ENCODE measurements at places on chromosomes 16 and 17.
A peak's percentile ranks its signal among the peaks of the same experiment; 100 is the strongest.

- DNase-seq = no peak
Measured at GRCh38 chr16:1002399-1003166, 21.0 kb downstream of the SOX8 start.

DNA sequence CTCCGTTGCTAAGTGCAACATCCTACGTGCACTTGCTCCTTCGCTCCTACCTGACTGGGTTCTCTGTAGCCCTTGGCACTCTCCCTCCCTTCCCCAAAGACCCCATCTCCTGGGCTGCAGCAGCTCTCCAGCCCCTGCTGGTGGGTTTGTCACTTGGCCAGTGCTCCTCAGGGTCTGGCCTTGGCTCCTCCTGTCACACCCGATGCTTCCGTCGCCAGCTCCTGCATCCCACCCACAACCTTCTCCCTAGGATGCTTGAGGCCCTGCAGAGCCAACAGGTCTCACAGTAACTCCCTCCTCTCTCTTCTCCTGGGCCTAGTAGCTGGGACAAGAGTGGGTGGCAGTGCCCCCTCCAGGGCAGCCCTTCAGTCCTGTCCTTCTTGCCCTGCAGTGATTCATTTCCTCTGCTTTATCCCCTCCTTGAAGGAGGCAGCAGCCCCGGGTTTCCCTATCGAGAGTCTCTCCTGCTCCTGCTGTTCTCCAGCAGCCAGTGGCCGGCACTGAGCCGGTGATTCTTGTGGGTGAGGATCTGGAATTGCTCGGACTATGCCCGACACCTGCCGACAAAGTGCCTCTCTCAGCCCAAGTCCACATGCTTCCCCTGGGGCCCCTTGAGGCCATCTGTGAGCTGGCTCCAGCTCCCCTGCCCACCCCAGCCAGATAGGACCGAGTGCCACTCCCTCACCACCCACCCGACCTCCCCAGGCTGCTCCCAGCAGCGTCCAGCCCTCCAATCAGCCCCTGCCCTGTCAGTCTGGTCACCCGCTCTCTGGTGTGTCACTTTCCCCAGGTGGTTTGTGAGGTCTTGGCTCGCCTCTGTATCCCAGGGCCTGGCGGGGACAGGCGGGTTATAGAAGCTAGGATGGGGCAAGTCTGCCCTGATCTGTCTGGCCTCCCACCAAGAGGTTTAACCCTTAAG is 3.8 kb downstream of the LITAFD start:
- no peak for DNase-seq

DNA sequence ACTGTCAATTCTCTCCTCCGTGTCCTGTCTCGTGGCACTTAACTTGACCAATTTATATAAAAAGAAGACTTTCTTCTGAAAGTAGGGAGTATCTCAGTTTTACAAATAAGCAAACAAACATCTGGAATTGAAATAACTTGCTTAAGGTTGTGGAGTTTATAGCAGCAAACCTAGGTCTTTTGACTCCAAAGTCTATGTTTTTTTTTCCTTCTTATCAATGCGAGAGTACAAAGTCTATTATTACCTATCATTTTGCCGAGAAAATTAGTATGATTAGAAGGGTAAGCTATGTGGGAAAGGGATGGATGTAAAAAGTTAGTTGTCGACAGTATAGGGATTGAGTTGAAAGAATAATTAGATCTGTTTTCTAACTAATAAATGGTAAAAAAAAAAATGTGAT is 50.4 kb downstream of the PPM1E start:
- DNase-seq = no peak

GRCh38 chr17:63697341-63698286 is 2.3 kb downstream of the LIMD2 start:
- peak; percentile 54 for DNase-seq

DNA sequence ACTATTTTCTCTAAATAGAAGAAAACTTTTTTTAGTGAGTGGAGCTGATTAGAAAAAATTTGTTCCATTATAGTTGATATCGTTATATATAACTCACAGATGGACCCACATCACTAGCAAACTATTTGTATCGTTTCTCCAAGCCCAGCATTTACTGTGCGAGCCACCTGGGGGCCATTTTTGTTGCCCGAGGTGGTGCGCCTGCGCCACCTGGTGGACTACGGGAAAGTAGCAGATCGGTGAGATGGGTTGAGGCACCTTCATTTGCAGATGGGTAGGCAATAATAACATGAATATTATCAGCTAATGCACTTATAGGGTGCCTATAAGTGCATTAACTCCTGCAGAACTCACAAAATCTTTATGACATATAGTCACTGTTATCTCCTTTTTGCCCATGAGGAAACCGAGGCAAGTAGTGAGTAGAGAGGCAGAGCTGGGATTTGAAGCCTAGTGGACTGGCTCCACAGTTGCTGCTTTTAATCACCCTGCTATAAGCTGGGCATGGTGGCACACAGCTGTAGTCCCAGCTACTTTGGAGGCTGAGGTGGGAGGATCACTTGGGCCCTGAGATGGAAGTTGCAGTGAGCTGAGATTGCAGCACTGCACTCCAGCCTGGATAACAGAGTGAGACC is 23.2 kb upstream of the NTN1 start:
- DNase-seq = peak; percentile 19

- DNase-seq = peak; percentile 92
Measured at GRCh38 chr17:29929533-29930408, at the start of gene SSH2. Gene SSH2 (minus strand): TSS chr17:29930228. CDS start chr17:29930000, 228 bp downstream.

DNA sequence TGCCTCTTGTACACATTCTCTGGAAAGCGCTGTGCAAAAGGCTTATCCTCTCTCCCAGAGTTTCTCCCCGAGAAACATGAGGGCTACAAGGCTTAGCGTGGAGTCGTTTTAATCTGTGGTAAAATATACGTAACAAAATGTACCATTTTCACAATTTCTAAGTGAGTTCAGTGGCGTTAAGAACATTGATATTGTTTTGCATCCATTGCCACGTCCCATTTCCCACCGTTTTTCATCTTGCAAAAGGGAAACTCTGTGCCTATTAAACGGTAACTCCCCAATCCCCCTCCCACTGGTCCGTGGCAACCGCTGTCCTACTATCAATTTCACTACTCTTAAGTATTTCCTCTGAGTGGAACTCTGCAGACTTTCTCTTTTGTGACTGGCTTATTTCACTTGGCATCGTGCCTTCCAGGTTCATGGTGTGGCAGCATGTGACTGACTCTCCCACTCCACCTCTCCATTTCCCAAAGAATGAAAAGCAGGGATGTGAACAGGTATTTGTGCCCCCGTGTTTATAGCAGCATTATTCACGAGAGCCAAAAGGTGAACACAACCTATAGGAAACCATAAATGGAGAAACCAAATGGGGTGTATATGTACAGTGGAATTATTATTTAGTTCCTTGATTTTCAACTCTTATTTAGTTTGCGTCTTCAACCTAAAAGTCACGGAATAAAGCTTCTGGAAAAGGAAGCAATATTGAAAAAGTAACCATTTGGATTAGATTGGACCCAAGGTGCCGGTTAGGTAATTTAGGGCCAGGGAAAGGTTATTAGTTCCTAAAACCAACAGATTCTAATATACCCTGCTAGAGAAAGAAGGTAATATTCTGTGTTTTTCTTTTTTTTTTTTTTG is 1.1 kb upstream of the USP32 start:
- peak; percentile 38 for DNase-seq

DNA sequence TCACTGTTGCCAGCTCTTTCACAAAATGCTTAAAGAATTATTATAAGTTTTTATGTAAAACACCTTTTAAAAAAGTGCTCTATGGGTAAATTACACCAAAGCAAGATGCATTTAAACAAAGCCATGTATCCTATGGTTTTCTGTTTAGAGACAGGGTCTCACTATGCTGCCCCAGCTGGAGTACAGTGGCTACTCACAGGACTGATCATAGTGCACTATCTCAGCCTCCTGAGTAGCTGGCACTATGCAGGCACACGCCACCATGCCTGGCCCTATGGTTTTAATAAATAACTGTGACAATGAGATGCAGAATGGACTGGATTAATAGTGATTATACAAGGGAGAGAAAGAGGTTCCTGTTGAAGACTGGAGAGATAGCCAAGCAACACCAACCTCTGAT is 40.2 kb downstream of the SPOP start:
- no peak for DNase-seq

- no peak for DNase-seq
Measured at GRCh38 chr16:86335266-86336172, 174.8 kb upstream of the FOXF1 start.

GRCh38 chr16:57377080-57377841 is 5.0 kb downstream of the CX3CL1 start:
- DNase-seq = no peak

DNA sequence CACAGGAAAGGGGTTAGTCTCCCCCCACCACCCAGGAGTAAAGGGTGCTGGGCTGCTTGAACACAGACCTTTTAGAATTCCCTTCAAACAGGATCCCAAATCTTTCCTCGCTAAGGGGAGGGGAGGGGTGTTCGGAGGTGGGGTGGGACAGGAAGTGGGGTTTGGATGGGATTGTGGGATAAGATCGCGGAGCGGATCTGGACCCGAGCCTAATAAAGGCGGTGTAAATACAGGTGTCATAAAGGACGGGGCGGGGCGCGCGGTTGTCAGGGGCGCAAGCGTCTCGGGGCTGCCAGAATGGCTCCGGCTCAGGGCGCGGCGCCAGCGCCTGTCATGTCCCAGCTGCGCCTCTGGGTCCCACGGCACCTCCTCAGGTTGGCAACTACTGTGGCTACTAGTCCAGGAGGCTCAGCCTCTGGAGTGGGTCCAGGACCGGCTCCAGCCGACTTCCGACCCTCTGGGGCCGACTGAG is 59.8 kb upstream of the FBXO47 start:
- DNase-seq = peak; percentile 50

GRCh38 chr17:78944956-78945355 is 19.8 kb upstream of the TIMP2 start:
- no peak for DNase-seq

GRCh38 chr17:68398691-68399637 is 58.3 kb downstream of the WIPI1 start:
- no peak for DNase-seq

DNA sequence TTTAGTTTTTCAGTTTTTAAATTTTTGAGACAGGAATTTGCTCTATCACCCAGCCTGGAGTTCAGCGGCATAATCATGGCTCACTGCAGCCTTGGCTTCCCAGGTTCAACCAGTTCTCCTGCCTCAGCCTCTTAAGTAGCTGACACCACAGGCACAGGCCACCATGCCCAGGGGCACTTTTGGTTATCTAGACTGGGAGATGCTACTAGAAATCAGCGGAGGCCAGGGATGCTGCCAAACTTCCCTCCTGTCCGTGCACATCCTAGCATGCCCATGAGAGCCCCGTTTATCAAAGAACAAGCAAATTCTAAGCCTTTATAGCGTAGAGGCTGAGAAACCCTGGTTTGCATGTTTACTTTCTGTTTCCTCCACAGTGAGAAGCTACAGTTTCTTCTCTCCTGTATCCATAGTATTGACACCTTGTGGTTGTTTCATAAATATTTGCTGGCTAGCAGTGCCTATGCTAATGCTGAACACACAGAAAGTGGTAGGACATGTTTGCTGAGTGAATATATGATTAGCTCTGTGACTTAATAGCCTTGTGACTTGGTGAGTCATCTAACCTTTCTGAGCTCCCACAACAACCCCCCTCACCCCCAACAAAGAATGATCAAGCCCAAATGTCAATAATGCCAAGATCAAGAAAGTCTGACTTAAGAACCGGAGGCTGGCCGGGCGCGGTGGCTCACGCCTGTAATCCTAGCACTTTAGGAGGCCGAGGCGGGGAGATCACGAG is 39.2 kb upstream of the MAF start:
- DNase-seq = no peak

GRCh38 chr16:83692224-83692623 is 115.6 kb upstream of the HSBP1 start:
- no peak for DNase-seq

DNA sequence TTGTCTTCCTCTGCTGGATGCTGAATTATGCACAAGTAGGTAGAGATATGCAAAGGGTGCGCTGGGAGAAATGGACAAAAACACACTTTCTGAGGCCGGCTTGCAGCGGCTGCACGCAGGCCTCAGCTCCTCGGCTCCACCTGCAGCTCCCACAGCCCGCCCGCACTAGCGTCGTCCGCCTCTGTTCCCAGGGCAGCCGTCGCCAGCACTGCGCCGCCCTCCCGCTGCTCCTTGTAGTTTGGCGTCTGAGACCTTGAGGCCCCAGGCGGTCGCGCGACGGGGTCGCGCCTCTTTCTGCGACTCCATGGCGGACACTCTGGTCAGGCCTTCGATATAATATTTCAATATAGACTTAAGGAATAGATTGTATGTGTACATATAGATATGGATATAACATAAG is 24.8 kb downstream of the SLFN12 start:
- DNase-seq = no peak

DNA sequence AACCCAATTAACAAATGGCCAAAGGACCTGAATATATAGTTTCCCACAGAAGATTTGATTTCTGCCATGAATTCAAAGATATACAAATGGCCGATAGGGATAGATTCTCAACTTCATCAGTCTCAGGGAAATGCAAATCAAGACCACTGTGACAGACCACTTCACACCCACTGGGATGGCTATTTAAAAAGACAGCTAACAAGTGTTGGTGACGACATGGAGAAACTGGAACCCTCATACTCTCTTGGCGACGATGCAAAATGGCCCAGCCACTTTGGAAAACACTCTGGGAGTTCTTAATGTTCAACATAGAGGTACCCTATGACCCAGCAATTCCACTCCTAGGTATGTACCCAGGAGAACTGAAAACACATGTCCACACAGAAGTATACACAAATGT is 17.4 kb upstream of the KREMEN2 start:
- DNase-seq = no peak

GRCh38 chr16:85905110-85906095 is 6.4 kb downstream of the IRF8 start:
- no peak for DNase-seq

DNA sequence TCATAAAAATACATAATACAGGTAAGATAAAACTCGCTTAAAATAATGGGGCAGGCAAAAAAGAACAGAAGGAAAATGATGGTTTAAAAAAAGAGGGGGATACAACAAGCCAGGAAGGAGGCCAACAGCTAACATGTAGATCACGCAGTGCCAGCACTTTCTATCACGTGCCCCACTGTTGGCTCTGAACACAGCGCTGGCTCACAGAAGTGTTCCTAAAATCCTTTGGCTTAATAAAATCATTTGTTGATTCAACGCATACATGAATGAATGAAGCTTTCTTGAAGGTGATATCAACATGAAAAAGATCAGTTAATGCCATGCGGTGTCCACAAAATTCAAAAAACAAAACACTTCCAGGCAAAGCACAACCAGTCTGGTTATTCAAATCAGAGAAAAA is 8.5 kb downstream of the ITGAE start:
- DNase-seq = no peak

GRCh38 chr16:85539084-85539483 is 74.0 kb upstream of the GSE1 start:
- no peak for DNase-seq
